ENCODE measurements at places on chromosomes 1 and 21. TPM values are rescaled to one million over a fixed set of nuclear protein-coding genes. Genes with fewer than 3 reads are reported as not detected.

LAMB3 gene
- total RNA-seq = 18.6 TPM

TMPRSS15 gene
- not detected for total RNA-seq

OR2L8 gene
- not detected for total RNA-seq

SDC3 gene
- total RNA-seq = 8.7 TPM

CRYAA gene
- not detected for total RNA-seq

USP33 gene
- 14.0 TPM for total RNA-seq

GBP7 gene
- total RNA-seq = not detected

HNRNPU gene
- 471 TPM for total RNA-seq

Data from A549 treated with Hydrocortisone at 1 μM for 4 hours (cell line).